ENCODE measurements at places on chromosomes 12 and 14. TPM values are rescaled to one million over a fixed set of nuclear protein-coding genes. Genes with fewer than 3 reads are reported as not detected.
A peak's percentile ranks its signal among the peaks of the same experiment; 100 is the strongest.

Gene LGR5
- not detected for total RNA-seq

Gene DAO
- not detected for total RNA-seq

DNA sequence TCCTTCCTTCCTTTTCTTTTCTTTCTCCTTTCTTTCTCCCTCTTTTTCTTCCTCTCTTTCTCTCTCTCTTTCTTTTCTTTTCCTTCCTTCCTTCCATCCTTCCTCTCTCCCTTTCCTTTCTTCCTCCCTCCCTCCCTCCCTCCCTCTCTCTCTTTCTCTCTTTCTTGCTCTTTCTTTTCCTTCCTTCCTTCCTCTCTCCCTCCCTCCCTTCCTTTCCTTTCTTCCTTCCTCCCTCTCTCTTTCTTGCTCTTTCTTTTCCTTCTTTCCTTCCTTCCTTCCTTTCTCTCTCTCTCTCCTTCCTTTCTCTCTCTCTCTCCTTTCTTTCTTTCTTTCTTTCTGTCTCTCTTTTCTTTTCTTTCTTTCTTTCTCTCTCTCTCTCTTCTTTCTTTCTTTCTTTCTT, 207.6 kb downstream of the ATP23 start:
- DNase-seq = no peak

DNA sequence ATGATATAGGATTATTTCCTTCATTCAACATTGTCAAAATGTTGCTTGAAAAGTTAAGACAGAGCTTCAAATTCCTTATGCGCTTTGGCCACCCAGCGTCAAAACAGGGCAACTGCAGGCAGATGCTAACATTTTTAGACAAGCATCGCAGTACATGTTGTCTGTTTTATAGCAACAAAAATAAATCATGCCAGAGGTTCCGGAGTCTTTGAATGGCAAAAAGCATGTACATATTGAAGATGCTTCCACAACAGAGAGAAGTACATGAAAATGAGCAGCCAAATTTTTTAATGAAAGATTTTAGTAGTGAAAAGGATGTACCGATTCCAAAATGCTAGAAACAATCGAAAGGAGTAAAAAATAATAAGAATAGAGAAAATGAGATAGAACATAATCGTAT, 49.8 kb upstream of the USP15 start:
- peak; percentile 23 for DNase-seq
